ENCODE measurements at places on chromosomes 4 and X.

GRCh38 chrX:153921511-153922446 is 4.3 kb downstream of the ARHGAP4 start:
- no peak for DNase-seq

- peak; percentile 4 for DNase-seq
Observed at GRCh38 chrX:65581661-65582339, 47.2 kb upstream of the LAS1L start.

GRCh38 chrX:47637546-47638195 is 7.9 kb upstream of the CFP start:
- DNase-seq = no peak

DNA sequence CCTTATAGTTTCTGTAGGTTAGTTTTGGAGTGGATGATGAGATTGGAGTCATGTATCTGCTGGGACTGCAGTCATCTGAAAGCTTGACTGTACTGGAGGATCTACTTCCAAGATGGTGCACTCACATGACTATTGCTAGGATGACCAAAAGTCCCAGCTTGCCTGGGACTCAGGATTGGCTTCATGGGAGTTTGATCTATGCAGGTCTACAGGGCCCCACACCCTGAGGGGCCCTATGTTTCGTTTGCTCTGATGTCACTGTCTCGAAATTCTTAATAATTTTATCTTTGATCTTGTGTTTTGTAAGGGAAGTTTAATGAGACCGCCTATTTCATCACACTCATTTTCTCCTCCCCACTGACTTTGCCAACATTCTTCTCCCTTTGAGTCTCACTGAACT is at the start of gene SMIM9:
TSS of gene SMIM9 (minus strand) at position 101 of the 400 bp plus-strand sequence. CDS start 3,806 bp downstream, outside the sequence.
- no peak for DNase-seq

GRCh38 chrX:40938423-40938822 is 146.8 kb upstream of the USP9X start:
- DNase-seq = no peak

DNA sequence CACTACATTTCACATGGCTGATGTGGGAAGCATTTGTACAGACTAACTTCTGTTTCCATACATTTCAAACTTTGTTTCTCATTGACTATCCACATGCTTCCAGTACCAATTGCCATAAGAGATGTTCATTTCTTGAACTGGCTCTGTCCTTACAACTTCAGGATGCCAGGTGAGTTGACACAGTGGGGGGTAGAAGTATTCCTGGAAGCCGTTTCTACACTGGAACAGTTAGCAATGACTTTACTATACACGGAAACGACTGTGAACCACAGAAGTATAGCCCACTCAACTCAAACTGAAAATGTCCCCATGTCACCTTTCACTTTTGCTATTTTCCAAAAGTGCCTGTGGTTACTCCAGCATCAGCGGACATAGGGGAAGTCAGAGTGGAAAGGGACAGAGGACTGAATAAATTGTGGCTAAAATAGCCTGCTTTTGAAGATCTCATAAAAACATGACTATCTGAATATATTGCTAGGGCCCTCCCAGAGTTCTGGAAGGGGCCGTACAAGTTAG is 38.0 kb upstream of the DSPP start:
- DNase-seq = no peak

DNA sequence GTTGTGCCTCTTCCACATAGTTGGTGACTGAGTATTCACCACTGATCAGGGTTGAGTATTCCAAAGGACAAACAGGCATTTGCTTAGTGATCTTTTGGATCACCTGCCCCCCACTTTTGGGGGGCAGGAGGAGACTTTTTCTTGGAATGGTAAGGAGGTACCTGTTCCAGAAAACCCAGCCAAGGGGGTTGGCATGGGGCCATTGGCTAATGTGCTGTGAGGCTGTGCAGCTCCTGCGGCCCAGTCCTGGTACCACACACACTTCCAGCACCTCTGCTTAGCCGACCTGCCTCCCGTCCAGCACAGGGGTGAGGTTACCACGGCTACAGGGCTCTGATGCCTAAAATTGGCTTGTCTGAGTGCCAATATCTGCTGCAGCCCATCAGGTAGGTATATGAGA is 40.1 kb upstream of the MGST2 start:
- DNase-seq = no peak

DNA sequence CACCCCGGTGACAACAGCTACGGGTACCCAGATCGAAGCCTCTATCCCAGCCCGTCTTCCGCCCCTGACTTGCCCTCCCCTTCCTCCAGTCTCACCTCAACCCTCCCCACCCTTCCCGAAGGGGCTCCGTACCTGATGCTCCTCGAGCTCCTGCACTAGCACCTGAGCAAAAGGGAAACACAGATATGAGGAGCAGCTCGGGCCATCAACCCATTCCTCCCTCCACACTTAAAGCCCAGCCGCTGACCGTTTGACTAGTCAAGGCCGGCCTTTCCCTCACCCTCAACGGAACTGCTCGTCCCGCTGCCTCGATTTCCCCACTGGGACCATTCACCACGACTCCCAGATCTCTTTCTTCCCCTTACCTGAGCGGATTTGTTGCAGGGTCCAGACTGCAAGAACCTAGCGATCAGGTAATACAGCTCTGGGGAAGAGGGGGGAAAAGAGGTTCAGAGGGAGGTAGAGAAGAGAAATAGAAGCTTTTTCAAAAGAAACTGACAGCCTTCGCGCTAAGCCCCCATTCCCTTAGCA is 731 bp downstream of the BRWD3 start:
- no peak for DNase-seq

DNA sequence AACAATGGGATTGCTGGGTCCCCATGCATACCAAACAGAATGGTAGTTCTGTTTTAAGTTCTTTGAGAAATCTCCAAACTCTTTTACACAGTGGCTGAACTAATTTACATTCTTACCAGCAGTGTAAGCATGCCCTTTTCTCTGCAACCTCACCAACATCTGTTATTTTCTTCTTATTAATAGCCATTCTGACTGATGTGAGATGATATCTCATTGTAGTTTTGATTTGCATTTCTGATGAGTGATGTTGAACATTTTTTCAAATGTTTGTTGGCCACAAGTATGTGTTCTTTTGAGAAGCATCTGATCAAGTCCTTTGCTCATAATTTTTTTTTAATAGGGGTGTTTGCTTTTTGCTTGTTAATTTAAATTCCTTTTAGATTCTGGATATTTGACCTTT is 41.2 kb upstream of the ZMAT1 start:
- DNase-seq = no peak

- DNase-seq = no peak
Observed at GRCh38 chr4:101171747-101172146, 175.6 kb downstream of the PPP3CA start.

GRCh38 chr4:138311771-138312535 is 69.8 kb upstream of the SLC7A11 start:
- DNase-seq = no peak

- DNase-seq = no peak
Observed at GRCh38 chr4:71020611-71021010, 27.2 kb downstream of the DCK start.

- no peak for DNase-seq
Observed at GRCh38 chrX:19089555-19090040, 32.7 kb downstream of the ADGRG2 start.

GRCh38 chrX:48592971-48593370 is 4.3 kb upstream of the WDR13 start:
- no peak for DNase-seq

- no peak for DNase-seq
Observed at GRCh38 chr4:41647383-41647782, 101.1 kb downstream of the PHOX2B start.

Data from SHP77 treated with DMSO at 0.1 percent for 48 hours (cell line).